NAMALWA (cell line): ENCODE measurements at places on chromosomes 3 and 15.

- DNase-seq, result no peak
Measured at GRCh38 chr3:128072454-128073184, 20.4 kb downstream of the SEC61A1 start.

GRCh38 chr3:147890114-147890513 is 480.9 kb downstream of the ZIC1 start:
- DNase-seq, result no peak

DNA sequence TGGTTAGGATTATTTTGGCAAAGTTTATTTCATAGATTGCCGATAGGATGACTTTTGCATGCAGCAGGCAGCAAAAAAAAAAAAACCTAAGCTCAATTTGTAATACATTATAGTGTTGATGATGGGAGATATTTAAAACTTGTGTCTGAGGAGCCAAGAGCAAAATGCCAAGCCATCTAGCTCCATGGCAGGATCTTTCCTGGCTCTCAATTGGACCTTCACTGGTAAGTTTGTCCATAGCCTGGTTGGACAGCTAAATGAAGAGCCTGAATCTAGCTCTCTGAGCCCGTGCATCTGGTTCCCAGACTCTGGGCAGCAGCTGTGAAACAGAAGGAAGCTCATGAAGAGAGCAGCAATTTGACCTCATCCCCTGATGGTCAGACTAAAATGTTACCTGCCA is 17.5 kb downstream of the STAC start:
- DNase-seq, result no peak

GRCh38 chr15:52289629-52290081 is 5.9 kb downstream of the MYO5C start:
- no peak for DNase-seq

DNA sequence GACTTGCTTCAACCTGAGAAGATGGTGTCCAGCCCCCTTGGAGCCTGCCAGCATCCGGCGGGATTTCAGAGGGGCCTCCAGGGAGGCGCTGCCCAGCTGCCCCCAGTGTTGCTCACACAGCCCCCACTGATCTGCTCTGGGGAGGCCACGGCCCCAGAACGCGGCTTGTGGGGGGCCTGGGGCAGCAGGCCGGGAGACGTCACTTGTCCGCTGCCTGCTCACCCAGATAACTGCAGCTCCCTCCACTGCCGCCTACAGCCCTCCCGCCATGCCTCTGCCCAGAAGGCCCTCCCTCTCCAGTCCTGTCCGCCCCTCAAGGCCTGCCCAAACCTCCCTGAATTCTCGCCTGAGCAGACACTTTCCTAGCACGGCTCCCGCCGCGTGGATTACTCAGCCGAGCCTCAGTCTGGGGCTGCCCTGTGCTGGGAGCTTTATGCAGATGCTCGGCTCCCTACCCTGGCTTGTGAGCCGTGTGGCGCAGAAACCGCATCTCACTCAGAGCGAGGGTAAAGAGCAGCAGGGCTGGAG is 17.2 kb upstream of the ADIPOQ start:
- DNase-seq, result peak; percentile 37

GRCh38 chr3:56838448-56838847 is 36.7 kb upstream of the ARHGEF3 start:
- DNase-seq, result no peak

GRCh38 chr3:122979211-122979610 is 48.4 kb downstream of the SEMA5B start:
- no peak for DNase-seq

- DNase-seq, result no peak
Measured at GRCh38 chr3:66039590-66039887, 821 bp upstream of the MAGI1 start.

- no peak for DNase-seq
Measured at GRCh38 chr15:90552162-90552928, 22.6 kb downstream of the CRTC3 start.

DNA sequence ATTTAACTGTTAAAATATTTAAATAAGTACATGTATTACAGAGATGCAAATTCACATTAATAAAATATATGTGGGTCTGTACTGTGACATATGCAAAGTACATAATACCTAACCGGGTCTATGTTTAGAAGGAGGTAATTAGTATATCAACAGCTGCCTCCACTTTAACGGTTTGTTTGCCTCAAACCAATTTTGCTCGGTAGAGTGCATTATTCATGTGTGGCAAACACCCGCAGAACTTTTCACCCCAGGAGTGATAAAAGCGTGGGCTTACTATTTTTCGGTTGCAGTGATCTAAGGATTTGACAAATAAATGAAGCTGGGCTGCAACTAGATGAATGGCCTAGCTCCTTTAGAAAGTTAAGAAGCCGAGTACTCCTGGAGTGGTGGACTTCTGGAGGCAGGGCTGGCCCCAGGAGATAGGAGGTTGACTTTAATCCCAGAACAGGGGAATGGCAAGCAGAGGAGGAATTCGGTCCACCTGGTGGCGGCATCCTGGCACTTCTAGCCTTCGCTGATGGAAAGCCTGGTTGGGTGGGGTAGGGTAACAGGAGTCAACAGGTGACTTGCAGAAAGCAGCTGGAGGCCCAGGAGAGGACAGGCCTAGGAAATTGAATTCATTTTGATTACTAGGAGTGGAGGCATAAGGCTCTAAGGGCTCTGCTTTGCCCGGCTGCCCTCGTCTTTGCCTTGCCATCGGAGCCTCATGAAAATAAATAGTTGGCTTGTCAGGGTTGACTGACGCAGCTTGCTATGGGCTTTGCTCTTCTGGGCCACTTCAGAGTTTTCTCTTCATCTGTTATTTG is 2.4 kb downstream of the SLCO3A1 start:
- peak; percentile 89 for DNase-seq

GRCh38 chr15:70051948-70052633 is 45.6 kb downstream of the TLE3 start:
- DNase-seq, result no peak

DNA sequence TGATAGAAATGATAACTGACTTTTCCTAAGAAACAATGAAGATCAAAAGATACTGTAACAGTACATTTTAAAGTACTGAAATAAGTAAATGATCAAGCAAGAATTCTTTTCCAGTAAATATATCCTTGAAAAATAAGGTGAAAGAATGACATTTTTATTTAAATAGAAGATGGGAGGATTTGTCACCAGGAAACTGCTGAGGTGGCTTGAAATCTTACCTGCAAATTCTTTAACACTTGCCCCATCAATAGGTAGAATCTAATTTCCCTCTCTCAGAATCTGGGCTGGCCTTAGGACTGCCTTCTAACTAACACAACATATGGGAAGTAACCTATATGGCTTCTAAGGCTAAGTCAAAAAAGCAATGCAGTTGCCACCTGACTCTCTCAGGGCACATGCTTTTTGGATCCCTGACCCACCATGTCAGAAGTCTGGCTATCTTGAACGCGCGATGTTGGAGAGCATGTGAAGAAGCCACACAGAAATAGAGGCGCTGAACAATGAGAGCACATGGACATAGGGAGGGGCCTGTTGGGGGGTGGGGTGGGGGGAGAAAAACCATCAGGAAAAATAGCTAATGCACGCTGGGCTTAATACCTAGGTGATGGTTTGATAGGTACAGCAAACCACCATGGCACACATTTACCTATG is 11.5 kb downstream of the ACSBG1 start:
- no peak for DNase-seq

DNA sequence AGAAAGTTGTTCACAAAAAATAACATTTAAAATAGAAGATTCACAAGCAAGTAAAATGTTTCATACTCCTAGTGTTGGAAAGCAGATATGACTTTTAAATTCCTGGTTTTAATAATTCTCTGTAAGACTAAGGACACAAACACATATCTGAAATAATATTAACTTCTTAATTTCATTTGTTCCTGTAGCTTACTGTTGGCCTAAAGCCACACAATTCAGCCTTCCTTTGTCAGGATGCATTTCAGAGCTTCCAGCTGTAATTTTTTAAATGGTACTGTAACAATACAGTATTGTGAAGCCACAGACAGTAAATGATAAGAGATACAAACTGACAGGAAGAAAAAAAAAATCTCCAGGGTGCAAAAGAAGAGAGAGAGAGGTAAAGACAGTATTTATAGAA is 84.2 kb downstream of the TMCC1 start:
- no peak for DNase-seq

- DNase-seq, result no peak
Measured at GRCh38 chr3:143326983-143327778, 207.6 kb downstream of the CHST2 start.

DNA sequence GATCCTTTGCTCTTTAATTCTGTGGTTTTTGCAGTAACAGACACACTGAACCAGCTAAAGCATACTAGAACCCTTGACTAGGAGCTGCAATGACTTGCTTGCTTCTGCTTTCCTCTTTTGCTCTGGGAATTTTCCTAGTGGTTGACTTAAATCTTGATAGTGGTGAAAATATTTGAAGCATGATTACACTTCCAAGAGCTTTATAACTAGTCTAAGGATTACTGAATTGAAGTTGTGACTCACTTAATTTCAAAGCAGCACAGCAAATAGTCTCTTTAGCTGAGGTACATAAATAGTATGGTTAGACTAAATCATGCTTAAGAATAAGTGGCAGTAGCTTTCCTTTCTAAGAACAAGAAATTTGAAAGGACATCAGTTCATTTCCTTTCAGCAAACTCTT is 513.5 kb upstream of the GBE1 start:
- DNase-seq, result no peak

GRCh38 chr3:142904639-142905436 is 16.0 kb upstream of the PCOLCE2 start:
- peak; percentile 62 for DNase-seq

DNA sequence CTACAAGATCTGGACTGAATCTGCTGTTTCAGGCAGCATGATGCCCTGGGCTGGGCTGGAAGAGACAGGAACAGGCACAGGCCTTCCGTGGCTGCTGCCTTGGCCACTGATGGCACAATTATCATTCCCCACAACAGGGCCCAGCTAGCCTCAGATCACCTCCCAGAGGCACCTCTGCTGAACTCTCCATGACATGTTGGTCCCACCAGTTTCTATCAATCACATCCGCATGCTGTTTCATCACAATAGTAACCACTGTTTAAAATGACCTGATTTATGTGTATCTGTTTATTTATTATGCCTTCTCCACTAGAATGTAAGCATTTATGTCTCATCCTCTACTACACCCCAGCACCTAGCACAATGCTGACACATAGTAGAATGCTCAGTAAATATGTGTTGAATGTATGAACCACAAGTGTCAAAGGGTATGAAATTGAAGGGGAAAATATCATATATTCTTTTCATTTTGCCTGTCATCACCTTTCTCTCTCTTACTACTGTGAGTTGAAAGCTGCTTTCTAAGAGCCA is 32.7 kb upstream of the ZBTB38 start:
- DNase-seq, result no peak

DNA sequence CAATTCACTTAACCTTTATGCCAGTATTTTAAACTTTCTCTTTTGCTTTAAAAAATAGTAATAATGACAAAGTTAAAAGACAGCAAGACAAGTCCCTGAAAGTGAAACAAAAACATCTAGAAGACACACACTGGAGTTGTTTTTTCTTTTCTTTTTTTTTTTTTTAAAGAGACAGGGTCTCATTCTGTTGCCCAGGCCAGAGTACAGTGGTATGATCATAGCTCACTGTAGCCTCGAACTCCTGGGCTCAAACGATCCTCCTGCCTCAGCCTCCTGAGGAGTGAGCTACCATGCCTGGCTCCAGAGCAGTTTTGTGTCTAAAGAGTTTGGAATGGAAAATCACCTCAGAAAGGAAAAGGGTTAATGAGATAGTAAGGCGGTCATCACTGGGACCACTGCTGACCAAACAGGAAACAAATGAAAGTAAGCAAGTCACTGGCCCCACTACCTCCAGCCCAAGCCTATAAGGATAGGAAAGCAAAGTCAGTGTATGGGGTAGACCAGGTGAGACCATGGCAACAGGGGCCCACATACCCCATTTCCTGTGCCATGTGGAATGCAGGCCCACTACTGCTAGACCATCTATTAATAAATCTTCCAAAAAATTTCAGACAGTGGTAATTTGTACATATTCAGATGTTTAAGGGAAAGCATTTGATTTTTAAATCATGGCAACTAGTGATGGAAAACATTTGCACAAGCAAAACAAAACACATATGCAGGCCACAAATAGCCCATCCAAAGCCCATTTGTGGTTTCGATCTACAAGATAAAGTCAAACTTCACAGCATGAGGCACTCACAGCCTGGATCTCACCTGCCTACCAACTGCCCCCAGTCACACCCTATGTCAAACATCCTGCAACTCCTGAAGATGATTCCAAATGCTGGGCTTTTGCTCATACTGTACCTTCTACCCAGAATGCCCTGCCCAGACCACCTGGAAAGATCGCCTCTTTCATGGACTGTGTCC is 62.6 kb downstream of the OSBPL10 start:
- DNase-seq, result peak; percentile 61

DNA sequence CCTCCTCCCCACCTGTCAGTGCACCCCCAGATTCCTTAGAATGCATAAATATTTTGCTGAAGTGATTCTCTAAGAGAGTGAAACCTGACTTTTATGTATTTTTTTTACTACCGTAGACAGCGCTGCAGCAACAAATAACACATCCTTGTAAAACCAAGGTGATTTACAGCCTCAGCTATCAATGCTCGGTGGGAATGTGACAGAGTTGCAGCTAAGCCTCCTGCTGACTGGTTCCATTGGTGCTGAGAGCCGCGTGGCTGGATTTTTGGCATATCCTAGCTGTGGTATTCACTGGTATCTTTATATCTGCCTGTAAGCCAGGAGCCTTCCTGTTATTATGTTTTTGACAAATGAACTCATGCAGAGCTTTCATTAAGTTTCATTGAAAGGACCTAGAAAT is 11.0 kb downstream of the FGD5 start:
- DNase-seq, result no peak

DNA sequence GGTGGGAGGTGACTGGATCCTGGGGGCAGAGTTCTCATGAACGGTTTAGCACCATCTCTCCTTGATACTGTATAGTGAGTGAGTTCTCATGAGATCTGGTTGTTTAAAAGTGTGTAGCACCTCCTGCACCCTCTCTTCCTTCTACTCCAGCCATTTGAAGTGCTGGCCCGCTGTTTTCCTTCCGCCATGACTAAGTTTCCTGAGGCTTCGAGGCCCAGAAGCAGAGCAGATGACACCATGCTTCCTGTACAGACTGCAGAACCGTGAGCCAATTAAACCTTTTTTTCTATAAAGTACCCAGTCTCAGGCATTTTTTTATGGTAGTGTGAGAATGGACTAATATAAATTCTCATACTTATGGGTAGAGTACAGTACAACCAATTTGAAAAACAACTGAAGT is 123.6 kb upstream of the BHLHE40 start:
- no peak for DNase-seq

- DNase-seq, result no peak
Measured at GRCh38 chr3:105119801-105120340, 246.8 kb upstream of the ALCAM start.
